ENCODE measurements at places on chromosomes 12 and 14. TPM values are rescaled to one million over a fixed set of nuclear protein-coding genes. Genes with fewer than 3 reads are reported as not detected.

Gene KRT5
- polyA plus RNA-seq, result 14,274 TPM

Gene SLC10A1
- not detected for polyA plus RNA-seq

Gene GPR68
- polyA plus RNA-seq, result 5.7 TPM

GRCh38 chr14:68983191-68983590 lies 4.1 kb upstream of the ACTN1 start:
- DNase-seq, result no peak

DNA sequence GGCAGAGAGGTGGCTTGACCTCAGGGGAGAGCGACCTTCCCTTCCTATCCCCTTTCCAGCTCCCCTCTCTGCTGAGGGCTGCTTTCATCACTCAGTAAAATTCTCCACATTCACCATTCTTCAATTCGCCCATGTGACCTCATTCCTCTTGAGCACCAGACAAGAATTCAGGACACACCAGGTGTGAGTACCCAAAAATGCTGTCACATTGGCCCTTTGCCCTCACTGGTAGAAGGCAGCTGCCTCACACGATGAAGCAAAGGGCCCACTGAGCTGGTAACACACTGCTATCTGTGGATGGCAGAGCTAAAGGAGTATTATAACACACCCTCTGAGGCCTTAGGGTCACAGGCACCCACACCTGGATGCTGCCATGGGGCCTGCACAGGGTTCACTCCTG lies 59.7 kb downstream of the SSH1 start:
- no peak for DNase-seq

GRCh38 chr12:28872654-28873268 lies 276.3 kb upstream of the FAR2 start:
- DNase-seq, result peak; percentile 40

- DNase-seq, result no peak
These were observed 90.8 kb downstream of the SLCO1B1 start for GRCh38 chr12:21221778-21222177.

DNA sequence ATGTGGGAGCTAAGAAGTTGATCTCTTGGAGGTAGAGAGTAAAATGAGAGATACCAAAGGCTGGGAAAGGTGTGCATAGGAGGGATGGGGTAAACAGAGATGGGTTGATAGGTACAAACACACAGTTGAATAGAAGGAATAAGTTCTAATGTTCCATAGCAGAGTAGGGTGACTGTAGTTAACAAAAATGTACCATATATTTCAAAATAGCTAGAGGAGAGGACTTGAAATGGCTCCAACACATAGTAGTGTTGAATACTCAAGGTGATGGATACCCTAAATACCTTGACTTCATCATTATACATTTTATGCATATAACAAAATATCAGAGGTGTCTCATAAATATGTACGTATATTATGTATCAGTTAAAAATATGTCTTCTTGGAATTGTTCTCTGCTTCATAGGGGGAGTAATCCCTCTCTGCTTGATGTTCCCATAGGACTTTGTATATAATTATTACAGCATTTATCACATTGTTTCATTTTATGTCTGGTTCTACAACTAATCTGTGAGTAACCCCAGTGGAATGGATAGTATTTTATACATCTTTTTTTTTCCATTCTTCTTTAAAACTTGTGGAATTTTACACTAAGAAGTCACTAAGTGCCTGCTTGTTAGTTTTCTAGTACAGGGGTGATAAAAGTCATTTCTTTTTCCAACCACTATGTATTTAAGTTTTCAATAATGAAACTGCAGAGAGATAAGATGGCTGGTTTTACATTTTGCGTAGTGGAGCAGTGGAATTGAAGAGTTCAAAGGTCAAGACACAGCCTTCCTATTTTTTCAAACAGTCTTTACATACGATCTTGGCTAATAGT lies 1940.0 kb upstream of the SEL1L start:
- DNase-seq, result no peak

DNA sequence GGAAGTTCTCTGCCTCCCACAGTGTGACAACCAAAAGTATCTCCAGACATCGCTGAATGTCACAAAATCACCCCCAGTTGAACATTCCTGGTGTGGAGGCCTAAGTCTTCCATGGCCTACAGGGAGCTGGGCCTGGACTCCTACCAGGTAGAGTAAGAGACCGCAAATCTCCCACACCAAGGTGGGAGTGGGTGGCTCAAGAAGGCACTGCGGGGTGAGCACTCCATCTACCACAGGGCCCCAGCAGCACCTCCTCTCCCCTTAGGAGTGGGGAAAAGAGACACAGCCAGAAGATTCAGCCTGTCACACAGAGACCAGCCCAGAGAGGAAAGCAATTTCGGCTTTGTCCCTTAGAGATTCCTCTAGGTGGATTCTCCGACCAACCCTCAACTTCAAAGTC lies 25.5 kb downstream of the LRTM2 start:
- no peak for DNase-seq

DNA sequence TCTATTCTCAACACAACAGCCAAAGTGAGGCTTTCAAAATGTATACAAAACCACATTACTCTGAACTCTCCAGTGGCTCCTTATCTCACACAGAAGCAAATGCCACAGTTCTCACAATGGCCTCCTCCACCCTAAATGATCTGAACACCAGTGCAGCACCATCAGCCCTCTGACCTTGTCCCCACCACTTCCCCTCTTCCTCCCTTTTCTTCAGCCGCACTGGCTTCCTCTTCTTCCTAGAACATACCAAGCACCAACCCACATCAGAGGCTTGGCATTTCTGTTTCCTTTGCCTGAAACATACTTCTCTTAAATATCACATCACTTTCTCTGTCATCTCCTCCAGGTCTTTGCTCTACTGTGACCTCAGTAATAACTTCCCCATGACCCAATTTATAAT lies 66.3 kb downstream of the GPR135 start:
- DNase-seq, result no peak

Measured in keratinocyte (primary cell).